ENCODE measurements at places on chromosomes 3 and 15.

DNA sequence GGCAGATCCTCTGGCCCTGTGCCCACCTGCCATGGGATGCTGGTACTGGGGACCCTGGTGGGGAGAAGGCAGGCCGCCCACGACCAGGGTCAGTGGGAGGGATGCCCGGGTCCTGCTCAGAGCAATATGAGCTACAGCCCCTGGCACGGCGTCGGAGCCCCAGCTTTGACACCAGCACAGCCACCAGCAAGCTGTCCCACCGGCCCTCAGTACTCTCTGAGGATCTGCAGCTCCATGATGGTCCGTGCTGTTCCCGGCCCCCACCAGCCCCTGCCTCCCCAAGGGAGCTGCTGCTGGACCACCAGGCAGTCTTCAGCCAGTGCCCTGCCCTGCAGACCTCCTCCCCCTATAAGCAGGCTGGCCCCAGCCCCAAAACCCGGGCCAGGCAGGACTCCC is 11.5 kb downstream of the DISP2 start:
- no peak for DNase-seq

DNA sequence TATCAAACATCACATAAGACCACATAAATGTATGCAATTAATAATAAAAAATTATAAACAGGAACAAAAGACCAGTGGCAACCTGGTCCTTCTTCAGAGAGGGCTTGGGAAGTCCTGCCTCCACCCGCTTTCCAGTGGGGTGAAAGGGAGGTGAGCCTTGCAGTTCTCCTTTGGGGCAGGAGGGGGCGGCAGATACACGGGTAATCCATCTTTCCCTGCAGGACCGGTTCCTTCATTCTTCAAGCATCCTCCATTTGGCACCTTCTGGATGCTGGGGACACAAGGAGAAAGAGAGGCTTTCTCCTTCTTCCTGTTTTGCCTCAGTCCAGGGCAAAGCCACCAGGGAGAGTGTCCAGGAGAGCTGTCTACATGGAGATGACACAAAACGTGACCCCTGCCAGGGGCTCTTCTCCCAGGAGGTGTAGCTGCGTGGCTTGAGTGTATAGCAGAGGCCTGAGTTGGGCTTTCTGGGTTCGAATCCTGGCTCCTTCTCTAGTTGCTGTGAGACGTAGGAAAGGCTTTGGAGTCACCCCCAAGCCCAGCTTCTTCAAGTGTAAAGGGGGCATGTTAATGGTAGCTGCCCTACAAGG is 23.2 kb downstream of the RPLP1 start:
- DNase-seq = peak; percentile 83

DNA sequence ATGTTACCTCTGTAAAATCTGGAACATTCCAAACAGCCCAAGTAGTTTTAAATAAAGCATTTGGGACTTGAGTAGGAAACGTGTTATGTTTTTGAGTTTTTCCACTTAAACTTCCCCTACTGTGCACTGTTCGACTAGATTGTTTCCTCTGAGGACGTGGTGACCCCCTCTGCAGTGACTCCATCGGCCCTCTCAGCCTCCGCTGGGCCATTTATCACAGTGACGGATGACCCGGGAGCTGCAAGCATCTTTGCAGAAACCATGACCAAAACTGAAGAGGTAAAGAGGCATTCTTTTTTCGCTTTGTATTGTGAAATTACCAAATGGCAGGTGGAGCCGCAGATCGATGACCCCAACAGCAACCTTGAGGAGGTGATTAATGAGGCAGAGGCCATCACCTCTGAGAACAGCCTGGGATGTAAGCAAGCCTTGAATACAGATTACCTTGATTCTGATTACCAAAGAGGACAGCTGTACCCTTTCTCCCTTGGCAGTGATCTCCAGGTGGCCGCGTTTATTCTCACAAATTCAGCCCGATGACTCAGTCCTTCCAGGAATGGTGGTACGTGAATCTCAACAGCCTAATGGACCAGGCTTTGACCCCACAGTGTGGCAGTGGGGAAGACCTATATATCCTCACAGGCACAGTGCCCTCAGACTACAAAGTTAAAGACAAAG is 79.1 kb upstream of the FAN1 start:
- no peak for DNase-seq

DNA sequence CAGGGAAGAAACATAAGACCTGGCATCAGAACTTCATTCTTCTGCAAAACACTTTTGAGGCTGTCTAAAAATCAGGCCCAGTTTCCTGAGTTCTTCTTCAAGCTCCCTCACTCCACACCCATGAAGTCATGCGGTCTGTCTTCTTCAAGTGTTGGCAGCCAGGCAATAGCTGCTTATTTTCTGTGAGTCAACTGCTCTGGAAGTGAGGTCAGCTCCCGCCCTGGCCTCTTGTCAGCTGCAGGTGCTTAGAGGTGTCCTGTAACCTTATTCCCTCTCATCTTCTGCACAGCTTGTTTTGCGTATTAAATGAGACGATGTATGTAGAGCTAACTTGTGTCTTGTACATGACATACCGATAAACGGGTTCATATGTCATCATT is 226.1 kb downstream of the ADAMTS17 start:
- no peak for DNase-seq

- DNase-seq = no peak
These were observed 9.5 kb downstream of the TTBK2 start for GRCh38 chr15:42911058-42911592.

DNA sequence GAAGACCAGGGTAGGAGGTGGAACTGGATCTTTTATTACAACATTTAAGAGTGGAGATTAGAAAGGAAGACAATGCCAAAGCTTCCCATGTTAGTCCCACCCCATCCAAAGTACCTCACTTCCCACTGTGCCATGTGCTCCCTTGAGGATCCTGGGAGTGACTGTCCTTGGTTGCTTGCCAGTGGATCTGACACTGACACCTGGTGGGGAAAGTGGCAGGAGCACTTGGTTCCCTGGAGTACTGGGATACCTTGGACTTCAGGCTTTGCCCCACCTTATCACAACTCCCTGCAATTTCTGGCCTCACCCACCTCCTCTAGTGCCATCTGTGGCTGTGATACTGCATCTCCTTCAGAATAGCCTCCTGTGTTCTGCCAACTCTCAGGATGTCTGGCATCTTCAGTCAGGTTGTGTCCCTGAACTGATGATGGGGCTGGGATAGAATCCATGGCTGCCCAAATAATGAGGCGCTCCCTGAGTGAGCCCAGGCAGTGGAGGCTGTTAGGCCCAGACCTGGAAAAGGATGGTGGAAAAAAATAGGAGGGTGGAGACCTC is 1.3 kb downstream of the ELL3 start:
- DNase-seq = no peak

- DNase-seq = no peak
These were observed 301.4 kb downstream of the RBMS3 start for GRCh38 chr3:29582273-29582672.

DNA sequence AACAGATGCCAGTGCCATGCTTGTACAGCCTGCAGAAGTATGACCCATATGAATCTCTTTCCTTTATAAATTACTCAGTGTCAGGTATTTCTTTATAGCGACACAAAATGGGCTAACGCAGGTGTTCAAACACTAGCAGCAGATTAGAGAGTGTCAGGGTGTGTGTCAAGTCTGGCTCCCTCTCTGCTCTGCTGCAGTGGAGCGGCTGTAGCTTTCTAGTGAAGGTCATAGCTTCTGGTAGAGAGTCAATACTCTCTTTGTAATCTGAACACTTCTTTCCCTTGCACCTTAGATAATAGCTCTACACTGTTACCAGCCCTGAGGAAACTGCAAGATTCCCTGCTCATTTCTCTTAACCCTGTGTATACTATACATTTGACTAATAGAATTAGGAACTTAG is 483.2 kb upstream of the TGFBR2 start:
- DNase-seq = no peak

- no peak for DNase-seq
These were observed 26.9 kb upstream of the CACNA2D2 start for GRCh38 chr3:50530001-50530970.

DNA sequence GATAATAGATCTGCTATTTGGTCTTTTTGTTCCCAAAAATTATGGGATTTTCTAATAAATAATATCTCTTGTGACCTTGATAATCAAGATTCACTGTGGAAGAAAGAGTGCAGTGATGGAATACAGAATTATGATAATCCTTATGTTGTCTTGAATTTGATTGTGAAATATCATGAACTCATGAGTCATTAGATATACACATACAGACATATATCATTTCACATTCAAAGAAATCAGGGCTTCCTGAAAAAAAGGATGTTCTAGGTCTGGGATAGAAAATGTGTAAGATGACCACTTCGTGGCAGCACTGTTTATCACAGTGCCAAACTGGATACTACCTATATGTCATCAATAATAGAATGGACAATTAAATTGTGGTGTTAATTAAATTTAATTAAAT is 97.7 kb downstream of the DPH6 start:
- no peak for DNase-seq

DNA sequence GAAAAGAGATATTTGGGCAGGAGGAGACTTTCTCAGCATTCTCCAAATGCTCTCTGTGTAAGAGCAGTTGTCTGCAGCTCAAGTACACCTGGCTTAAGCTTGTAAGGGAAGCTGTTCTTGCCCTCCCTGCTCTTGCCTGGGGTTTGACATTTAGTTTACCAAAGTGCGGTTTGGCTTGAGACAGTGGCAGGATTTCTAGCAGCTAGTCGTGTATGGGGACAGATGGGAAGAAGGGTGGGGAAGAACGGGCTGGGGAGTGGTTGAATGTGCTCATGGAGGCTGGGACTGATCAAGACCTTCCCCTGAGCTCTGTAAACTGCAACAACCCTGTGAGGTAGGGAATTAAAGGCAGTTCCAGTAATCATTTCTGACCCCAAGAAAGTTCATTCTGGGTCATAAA is 39.8 kb downstream of the SQOR start:
- DNase-seq = no peak
